Skeletal muscle tissue (tissue), 5 donors: ENCODE measurements at places on chromosomes 3 and 15. TPM values are rescaled to one million over a fixed set of nuclear protein-coding genes. Genes with fewer than 3 reads are reported as not detected.

The C3orf62 gene
- 1.6 TPM for total RNA-seq

The LDHAL6B gene
- total RNA-seq, result not detected

The ZCWPW2 gene
- 2.1 TPM for total RNA-seq

The EIF4E3 gene
- 2.6 TPM for total RNA-seq

The COL6A5 gene
- total RNA-seq, result not detected

The FAM81A gene
- 0.52 TPM for total RNA-seq

The RLBP1 gene
- 0.52 TPM for total RNA-seq

The IMPG2 gene
- 2.6 TPM for total RNA-seq

The PLA1A gene
- not detected for total RNA-seq

The HHLA2 gene
- not detected for total RNA-seq
